ENCODE measurements at places on chromosomes 7 and 10. TPM values are rescaled to one million over a fixed set of nuclear protein-coding genes. Genes with fewer than 3 reads are reported as not detected.

GPR85 gene
- polyA plus RNA-seq = not detected

CALY gene
- 9.0 TPM for polyA plus RNA-seq

RUFY2 gene
- 15.6 TPM for polyA plus RNA-seq

SAMD9L gene
- polyA plus RNA-seq = not detected

MRPL43 gene
- polyA plus RNA-seq = 124 TPM

TMEM236 gene
- 0.03 TPM for polyA plus RNA-seq

ZFAND2A gene
- 29.2 TPM for polyA plus RNA-seq

GRM8 gene
- 1.7 TPM for polyA plus RNA-seq

DDX21 gene
- polyA plus RNA-seq = 138 TPM

WDR37 gene
- polyA plus RNA-seq = 6.0 TPM

HNRNPF gene
- polyA plus RNA-seq = 210 TPM

EMX2 gene
- not detected for polyA plus RNA-seq

ACSL5 gene
- 0.09 TPM for polyA plus RNA-seq

PAOX gene
- polyA plus RNA-seq = 6.1 TPM

SPDYE1 gene
- 1.6 TPM for polyA plus RNA-seq

EBLN1 gene
- polyA plus RNA-seq = not detected

MALRD1 gene
- 1.3 TPM for polyA plus RNA-seq

DMTF1 gene
- 60.4 TPM for polyA plus RNA-seq

GDF2 gene
- not detected for polyA plus RNA-seq

STEAP2 gene
- polyA plus RNA-seq = 13.1 TPM

LAMB1 gene
- 53.5 TPM for polyA plus RNA-seq

FAM241B gene
- polyA plus RNA-seq = 30.6 TPM

PSMG3 gene
- polyA plus RNA-seq = 84.8 TPM

SFRP5 gene
- polyA plus RNA-seq = 2.4 TPM

SORCS1 gene
- polyA plus RNA-seq = 2.9 TPM

C10orf62 gene
- polyA plus RNA-seq = not detected

HYAL4 gene
- not detected for polyA plus RNA-seq

MRC1 gene
- polyA plus RNA-seq = not detected

SMO gene
- 13.1 TPM for polyA plus RNA-seq

GTF2IRD2 gene
- polyA plus RNA-seq = 11.1 TPM

Data from GM23338 (cell line).